Fibroblast of skin of right biceps (primary cell): ENCODE measurements at places on chromosomes 1 and 21.

DNA sequence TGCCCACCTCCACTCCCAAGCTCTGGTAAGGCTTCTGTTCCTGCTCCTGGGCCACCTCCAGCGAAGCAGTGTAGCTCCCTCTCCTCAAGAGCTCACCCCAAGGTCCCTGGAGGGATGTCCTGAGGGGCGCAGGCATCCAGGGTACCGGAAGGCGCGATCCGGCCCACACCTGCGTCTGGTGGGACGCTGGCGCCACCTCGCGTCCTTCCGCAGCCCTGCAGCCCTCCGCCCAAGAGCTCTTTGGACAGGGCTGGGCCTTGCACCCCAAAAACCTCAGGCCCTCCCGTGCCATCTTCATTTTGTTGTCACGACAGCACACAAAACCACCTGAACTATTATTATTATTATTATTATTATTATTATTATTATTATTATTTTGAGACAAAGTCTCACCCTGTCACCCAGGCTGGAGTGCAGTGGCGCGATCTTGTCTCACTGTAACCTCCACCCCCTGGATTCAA, 49.2 kb upstream of the PAX7 start:
- DNase-seq: no peak

DNA sequence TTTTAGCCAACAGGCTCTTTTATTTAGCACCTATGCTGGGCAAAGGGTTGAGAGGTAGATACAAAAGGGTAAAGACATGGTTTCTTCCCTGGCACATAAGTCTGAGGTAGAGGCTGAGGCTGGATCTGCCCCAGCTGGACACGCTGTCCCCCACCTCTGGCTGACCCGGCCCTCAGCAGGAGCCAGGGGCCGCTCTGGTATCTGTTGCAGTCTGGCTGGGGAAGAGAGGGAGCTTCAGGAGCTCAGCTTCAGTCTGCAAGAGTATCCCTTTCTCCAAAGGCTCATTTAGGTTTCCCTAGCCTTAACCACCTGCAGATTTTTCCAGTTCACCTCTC, 14.2 kb downstream of the BLACAT1 start:
- no peak for DNase-seq

GRCh38 chr1:210978974-210979354, 155.0 kb downstream of the KCNH1 start:
- no peak for DNase-seq

GRCh38 chr1:44591381-44591780, 82.9 kb downstream of the TMEM53 start:
- no peak for DNase-seq

- peak; percentile 11 for DNase-seq
Measured at GRCh38 chr1:56910441-56910985, 55.3 kb downstream of the C8B start.

GRCh38 chr21:37396855-37397254, 30.3 kb downstream of the DYRK1A start:
- DNase-seq: no peak

DNA sequence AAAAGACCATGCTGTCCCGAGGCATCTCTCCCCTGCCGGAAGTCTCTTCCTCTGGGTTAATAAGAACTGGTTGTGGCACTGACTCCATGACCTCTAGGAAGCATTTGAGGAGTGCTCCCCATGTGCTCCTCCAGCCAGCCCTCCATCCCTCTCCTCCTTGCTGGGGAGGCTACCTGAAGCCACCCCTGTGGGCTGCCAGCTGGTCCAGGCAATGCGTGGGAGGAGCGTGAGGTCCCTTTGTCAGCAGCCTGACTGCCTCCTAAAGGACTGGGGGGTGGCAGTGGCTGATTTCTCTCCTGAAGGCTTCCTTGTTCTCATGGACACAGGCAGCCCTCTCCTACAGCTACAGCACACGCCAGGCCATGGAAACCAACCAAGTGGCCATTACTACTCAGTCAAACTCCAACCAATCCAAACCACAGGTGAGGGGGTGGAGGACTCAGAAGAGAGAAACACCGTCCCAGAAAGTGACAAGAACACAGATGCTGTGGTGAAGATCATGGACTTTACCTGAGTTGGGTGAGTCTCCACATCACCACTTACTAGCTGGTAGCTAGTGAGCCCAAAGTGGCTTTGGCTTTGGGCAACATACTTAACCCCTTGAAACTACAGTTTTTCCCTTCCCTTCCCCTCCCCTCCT, 35.2 kb downstream of the NENF start:
- no peak for DNase-seq

- peak; percentile 22 for DNase-seq
Measured at GRCh38 chr1:26555550-26555981, 26.0 kb downstream of the RPS6KA1 start.

GRCh38 chr1:200359610-200360163, 50.1 kb downstream of the ZNF281 start:
- peak; percentile 87 for DNase-seq

- DNase-seq: peak; percentile 48
Measured at GRCh38 chr1:87243573-87243972, 85.1 kb upstream of the LMO4 start.

GRCh38 chr1:42886800-42887199, 40.4 kb downstream of the ZNF691 start:
- DNase-seq: no peak

- DNase-seq: no peak
Measured at GRCh38 chr1:43383449-43383848, 6.2 kb downstream of the MED8 start.

- no peak for DNase-seq
Measured at GRCh38 chr21:38228537-38228936, 28.3 kb upstream of the KCNJ15 start.

GRCh38 chr1:200837931-200838571, 34.7 kb upstream of the GPR25 start:
- DNase-seq: peak; percentile 52
